ENCODE measurements at places on chromosomes 4 and X.

DNA sequence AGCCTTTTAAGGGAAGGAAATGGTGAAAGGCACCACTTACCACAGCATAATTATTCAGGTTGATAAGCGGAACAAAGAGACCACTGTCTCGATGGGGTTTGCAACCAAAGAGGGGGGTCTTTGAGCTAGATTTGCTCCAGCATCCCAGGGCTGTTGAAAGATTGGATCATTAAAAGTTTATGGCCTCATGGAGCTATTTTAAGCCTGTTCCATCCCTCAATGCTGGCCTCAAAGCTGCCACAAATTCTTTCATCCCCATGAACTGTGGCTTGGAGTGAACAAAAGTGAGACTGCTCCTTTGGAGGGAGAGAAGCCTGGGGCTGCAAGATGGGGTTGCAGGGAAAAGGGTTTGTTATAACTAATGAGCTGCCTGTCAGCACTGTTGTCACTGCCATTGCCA, 209.8 kb downstream of the RTL9 start:
- DNase-seq, result no peak

- DNase-seq, result no peak
Measured at GRCh38 chrX:134472041-134472440, 12.1 kb downstream of the HPRT1 start.

- no peak for DNase-seq
Measured at GRCh38 chr4:189597341-189597740, 343.3 kb upstream of the FRG1 start.

GRCh38 chr4:2333916-2334644, 72.2 kb upstream of the MXD4 start:
- peak; percentile 36 for DNase-seq

GRCh38 chrX:45788941-45789348, 588.3 kb upstream of the DIPK2B start:
- no peak for DNase-seq

GRCh38 chr4:119149110-119149509, 13.5 kb downstream of the MYOZ2 start:
- DNase-seq, result no peak

GRCh38 chrX:1164322-1165288, 47.8 kb downstream of the CRLF2 start:
- no peak for DNase-seq

GRCh38 chr4:24089851-24090534, 200.1 kb upstream of the PPARGC1A start:
- DNase-seq, result no peak

DNA sequence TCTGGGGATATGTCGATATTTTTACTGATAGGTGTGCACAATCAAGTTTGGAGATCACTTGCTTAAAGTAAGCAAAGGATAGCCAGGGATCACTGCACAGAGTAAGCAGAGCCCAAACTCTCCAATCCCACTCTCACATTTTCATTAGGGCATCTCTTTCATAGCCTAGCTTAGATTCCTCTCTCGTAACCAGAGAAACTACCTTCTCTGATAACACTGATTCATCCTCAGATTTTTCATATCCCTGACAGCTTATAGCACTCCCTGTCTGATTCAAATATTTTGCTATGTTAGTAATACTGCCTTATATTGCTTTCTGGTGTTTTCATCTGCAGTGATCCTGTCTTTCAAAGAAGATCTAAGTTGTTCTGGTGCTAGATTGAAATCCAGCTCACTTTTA, 123.7 kb downstream of the CBLL2 start:
- DNase-seq, result no peak

GRCh38 chr4:113145519-113146291, 96.3 kb downstream of the ANK2 start:
- no peak for DNase-seq

DNA sequence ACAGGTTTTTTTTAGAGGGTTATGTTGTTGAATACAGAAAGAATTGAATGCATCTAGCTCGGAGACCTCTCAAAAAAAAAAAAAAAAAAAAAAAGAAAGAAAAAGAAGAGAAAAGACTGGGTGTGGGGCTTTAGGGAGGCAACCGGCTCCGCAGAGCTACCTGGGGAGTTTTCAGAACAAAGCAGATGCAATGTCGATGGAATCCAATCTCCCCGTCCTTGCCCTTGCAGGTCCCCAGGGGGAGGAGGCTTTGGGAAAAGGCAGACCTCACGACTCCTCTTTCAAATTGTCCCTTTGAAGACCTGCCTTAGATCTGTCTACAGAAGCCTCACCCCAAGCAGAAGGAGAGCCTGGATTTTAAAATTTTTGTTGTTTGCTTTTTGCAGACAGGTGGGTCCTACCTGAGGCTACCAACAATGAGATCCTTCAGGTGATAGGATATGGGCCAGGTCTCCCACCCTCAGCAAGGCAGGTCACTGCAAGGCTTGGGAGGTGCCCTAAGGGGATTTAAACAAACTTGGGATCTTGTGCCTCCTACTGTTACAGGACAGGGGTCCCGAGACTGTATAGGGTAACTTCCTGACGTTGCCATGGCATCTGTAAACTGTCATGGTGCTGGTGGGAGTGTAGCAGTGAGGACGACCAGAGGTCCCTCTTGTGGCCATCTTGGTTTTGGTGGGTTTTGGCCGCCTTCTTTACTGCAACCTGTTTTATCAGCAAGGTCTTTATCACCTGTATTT, 75.2 kb upstream of the PRKX start:
- DNase-seq, result peak; percentile 44

- peak; percentile 68 for DNase-seq
Measured at GRCh38 chrX:129957241-129958082, 25.0 kb upstream of the BCORL1 start.

DNA sequence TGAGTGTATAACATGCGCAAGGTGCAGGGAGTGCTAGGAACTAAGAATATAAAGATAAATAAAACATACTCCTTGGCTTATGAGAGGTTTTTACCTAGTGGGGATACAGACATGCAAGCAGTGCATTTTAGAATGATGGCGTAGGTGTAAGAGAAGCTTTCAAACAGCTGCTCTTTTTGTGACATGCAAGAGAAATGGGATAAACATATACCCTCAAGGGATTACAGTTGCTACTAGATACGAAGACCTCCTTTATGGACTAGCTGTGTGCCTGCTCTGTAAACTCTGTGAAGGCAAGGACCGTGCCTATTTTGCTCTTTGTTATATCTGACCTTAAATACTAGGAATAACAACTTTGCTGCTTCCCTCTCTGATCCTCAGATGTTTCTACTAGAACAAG, 39.0 kb upstream of the SLITRK4 start:
- DNase-seq, result no peak

GRCh38 chr4:3115637-3116270, 41.3 kb downstream of the HTT start:
- DNase-seq, result no peak

DNA sequence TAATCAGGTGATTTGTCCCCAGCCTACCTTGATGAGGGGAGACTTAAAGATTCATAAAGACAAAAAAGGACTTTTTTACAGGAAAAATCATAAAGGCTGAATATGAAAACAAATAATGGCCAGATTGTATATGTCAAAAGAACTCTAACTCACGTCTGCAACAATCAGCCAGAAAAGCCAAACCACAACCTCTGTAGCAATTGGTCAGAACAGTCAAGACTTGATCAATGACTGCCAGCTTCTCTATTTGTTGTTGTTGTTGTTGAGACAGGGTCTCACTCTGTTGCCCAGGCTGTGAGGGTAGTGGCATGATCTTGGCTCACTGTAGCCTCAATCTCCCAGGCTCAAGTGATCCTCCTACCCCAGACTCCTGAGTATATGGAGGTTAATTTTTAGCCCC, 35.9 kb upstream of the PPA2 start:
- no peak for DNase-seq

GRCh38 chrX:96445531-96446065, 239.0 kb upstream of the DIAPH2 start:
- DNase-seq, result no peak

GRCh38 chr4:165709973-165710526, 163.0 kb upstream of the TLL1 start:
- no peak for DNase-seq

DNA sequence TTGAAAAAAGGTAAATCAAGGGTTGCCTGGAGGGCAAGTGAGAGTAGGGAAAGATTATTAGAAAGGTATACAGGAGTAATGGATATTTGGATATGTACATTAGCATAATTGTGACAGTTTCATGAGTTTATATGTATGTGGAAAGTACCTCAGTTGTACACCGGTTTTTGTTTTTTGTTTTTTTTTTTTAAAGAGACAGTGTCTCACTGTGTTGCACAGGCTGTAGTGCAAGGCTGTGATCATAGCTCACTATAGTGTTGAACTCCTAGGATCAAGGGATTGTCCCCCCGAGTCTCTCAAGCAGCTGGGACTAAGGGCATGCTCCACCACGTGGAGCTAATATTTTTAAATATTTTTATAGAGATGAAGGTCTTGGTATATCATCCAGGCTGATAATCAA, 15.3 kb upstream of the HPGD start:
- DNase-seq, result no peak

DNA sequence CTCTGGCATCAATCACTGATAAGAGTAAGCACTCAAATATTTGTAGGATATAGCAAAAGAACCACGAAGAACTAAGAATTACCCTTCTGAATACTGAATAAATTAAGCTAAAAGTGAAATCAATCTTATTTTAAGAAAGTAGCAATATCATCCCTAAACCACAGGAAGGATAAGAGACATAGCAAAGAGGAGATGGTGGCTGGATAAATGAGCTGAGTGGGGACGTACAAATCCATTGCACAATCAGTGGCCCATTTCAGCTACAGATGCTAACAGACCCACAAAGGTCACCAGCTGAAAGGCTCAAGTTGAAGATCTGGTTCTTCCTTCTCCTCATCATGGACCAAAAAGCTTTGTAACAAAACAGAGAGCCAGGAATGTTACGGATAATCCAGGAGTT, 77.1 kb downstream of the SLC9A7 start:
- no peak for DNase-seq

DNA sequence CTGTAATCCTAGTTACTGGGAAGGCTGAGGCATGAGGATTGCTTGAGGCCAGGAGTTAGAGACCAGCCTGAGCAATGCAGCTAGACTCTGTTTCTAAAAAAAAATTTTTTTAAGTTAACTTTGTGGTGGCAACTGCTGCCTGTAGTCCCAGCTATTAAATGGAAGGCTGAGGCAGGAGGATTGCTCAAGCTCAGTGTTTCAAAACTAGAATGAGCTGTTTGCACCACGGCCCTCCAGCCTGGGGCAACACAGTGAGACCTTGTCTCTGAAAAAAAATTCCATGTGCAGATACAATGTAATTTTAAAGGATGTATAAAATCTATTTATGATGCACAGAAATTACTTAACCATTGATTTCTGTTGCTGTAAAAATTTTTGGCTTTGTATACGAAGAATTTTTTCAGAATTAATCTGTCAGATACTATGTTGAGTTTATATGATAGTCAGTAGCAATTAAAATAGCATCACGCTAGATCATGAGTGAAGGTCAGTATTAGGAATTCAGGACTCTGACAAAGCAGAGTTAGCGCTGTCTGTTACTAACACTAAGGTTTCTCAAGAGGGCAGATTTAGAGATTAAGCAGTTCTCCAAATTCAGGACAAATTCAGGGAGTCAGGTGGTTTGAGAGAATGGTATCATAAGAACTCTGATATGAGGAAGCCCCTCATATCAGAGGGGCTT, 8.3 kb upstream of the AGA start:
- DNase-seq, result no peak

DNA sequence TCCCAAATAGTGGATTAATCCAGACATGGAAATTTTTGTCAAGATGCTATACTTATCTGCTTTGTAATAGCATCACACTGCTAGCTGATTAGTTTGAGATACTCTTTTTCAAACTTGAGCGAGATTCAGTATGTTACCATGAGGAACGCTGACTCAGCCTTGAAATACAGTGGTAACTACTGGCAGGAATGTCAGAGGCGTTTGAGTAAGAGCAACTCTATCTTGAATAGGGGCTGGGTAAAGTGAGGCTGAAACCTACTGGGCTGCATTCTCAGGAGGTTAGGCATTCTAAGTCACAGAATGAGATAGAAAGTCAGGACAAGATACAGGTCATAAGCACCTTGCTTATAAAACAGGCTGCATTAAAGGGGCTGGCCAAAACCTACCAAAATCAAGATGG, 2519.6 kb downstream of the ARAP2 start:
- DNase-seq, result no peak

- DNase-seq, result no peak
Measured at GRCh38 chrX:19064175-19064574, 58.1 kb downstream of the ADGRG2 start.

GRCh38 chrX:153646620-153647373, at the start of gene DUSP9:
DUSP9 (plus strand) TSS chrX:153647203; CDS start chrX:153647954, 751 bp downstream.
- DNase-seq, result no peak

DNA sequence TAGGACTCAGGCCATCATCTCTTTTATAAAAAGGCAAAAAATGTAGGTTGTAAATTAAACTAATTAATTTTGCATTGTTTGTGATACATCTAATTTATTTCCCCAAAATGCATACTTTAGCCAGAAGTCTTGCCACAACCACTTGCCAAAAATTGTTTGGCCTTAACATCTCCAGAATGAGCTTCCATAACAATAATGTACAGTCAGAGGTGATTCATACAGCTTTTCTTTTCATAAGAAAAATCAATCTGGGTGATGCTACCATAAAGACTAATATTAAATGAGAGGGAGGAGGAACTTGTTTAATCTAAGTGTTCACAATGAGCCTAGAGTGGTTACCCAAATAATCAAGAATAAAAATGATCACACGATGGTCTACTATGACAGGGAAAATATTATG, 59.3 kb downstream of the AMMECR1 start:
- no peak for DNase-seq

- no peak for DNase-seq
Measured at GRCh38 chr4:107128116-107128515, 92.0 kb upstream of the DKK2 start.

DNA sequence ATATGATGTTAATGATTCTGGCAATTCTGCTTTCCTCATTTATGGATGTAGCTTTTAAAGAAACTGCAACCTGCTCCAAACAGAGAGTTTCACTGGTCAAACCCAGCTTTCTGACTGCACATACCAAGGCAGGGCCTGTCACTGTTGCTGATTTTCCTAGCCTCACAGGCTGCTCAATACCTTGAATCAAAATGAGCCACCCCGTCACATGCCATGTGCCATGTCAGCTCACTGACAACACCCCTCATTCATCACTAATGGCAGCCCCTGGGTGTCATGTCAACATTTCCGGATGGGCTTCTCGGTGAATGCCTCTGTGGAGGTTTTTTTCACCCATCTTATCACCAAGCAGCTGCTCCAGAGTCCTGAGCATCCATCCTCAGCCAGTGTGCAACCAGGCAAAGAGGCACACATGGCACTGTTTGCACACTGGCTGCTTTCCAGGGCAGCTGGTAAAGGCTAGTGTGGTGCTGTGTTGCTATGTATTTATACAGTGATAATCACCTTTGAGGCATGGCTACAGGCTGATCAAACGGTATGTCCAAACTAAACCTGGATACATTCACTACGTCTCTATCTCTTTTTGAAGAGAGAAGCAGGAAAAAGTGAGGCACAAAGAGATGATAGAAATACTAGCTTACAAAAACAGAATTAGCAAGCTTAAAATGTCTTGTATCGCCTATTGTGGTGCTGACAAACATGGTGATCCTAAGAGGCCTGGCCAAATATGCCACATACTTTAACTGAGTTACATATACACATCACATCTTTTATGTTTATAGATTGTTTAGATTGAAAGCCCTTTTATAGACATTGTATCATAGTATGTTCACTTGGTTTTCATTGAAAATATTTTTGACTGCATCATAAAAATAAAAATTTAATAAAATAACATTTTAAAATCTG, 94.6 kb upstream of the INPP4B start:
- no peak for DNase-seq

- no peak for DNase-seq
Measured at GRCh38 chrX:150854856-150855255, 43.6 kb downstream of the CD99L2 start.
